ENCODE measurements at places on chromosomes 6 and 20.

DNA sequence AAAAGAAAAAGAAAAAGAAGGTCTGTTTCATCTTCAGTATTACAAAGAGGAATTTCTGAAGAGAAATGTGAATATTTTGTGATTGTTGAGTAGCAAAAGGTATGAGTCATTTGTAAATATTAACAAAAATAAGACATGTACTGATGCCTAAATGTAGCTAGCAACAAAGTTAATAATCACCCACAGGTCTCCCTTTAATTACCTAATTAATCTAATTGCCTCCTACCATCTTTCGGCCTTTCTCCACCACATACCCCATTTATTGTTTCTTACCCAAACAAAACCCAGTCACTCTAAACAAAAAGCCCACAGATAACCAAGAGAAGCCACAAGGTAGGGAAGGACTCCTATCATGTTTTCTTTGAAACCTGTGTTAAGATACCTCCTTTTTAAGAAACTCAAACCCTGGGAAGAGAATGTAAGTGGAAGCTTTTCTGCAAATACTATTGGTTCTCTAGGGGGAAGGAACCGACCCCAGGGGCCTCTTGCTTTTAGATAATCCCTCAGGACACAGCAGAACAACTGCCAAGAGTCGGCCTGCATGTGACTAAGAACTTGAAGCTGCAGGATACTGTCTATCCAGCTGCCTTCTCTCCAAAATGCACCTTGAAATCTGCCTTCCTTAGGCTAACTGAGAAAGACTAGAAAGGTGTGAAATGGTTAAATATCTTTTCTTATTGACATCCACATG lies 16.1 kb upstream of the STK38 start:
- DNase-seq: no peak

- no peak for DNase-seq
Measured at GRCh38 chr6:133608620-133609019, 280.3 kb upstream of the TCF21 start.

DNA sequence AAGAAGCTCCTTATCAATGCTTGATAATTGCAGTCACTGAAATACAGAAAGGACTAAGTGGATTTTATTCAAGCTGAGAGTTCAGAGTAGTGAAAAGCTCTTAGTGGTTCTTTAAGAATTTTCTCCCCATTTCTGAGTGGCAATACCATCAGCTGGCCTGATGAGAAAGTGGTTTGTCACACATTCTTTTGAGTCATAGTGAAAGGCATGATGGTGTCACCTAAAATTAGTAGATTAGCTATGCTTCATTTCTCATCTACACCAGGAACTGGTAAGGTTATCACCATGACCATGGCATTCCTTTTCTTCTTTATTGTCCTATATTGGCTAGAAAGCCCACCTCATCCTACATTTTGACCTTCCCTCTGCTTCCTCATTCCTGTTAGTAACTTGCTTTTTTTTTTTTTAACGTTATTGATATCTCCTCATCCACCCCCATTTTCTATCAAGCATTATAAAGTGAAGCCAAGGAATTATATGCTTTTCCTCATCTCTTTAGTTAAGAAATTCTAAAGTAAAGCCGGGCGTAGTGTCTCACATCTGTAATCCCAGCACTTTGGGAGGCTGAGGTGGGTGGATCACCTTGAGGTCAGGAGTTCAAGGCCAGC lies 67.4 kb upstream of the LOC128125822 start:
- no peak for DNase-seq

GRCh38 chr20:51077686-51078060 lies 54.8 kb upstream of the KCNG1 start:
- no peak for DNase-seq

GRCh38 chr20:21387528-21387927 lies 9.8 kb downstream of the NKX2-4 start:
- no peak for DNase-seq

DNA sequence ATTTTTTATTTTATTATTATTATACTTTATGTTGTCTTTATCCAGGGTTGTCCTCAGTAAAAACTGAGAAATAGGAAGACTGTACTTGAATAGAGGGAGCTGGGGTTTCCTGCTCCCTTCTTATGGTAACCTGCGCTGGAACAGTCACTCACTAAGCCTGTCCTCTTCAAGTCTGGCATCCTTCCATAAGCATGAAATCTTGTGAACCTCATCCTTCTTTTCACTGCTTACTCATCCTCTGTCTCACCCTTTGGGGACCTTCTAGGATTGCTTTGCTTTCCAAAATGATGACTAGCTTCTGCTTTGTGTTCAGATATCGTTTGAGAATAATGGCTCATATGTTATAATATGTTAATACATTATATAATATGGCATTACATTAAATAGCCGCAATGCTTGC lies 90.6 kb downstream of the C6orf118 start:
- no peak for DNase-seq

GRCh38 chr6:106525882-106526275 lies 103.4 kb downstream of the RTN4IP1 start:
- no peak for DNase-seq

DNA sequence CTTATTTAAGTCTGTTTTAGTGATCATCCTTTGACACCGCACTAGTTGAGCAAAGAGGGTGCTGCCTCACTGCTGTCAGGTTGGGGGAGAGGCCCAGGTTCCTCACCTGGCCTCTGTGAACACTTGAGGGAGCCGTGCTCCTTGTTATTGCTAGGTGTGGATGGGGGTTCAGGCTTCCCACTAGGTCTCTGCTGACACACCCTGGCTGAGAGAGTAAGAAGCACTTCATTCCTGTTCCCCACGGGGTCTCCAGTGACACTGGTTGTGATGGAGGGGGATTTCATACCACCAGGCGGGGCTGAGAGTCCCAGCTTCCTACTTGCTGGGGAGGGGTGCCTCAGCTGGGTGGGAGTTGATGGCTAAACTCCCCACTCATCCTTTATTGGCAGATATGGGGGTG lies 11.1 kb upstream of the NOTCH4 start:
- no peak for DNase-seq

DNA sequence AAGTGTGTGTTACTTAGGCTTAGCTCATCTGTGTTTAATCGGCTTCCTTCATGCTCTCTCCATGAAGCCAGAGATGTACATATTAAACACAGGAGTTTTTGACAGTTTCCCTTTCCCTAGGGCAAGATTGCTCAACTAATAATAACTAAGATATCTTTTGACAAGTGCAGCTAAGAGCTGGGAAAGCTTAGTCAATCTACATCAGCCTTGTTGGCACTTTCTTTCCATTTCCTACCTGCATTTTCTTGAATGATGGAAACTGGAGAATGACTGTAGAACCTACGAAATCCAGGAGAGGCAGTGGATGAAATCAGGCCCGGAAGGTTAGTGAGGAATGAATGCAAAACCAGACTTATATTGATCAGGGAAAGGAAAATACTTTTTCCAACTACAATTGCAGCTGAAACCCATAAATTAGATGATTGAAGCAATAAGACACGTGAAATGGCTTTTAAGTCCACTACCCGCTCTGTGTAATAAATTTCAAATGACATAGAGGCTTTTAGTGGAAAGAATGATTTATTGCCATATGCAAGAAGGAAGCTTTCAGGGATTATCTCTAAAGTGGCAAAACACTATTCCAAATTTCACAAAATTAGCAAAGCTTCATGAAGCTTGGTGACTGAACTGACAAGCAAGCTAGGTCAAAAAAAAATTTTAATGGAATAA lies 237.2 kb upstream of the ID4 start:
- no peak for DNase-seq

- no peak for DNase-seq
Measured at GRCh38 chr6:150492507-150492906, 107.2 kb upstream of the PLEKHG1 start.

GRCh38 chr20:54980103-54980960 lies 504.9 kb downstream of the DOK5 start:
- no peak for DNase-seq

- no peak for DNase-seq
Measured at GRCh38 chr6:11586536-11586935, 49.0 kb downstream of the TMEM170B start.

DNA sequence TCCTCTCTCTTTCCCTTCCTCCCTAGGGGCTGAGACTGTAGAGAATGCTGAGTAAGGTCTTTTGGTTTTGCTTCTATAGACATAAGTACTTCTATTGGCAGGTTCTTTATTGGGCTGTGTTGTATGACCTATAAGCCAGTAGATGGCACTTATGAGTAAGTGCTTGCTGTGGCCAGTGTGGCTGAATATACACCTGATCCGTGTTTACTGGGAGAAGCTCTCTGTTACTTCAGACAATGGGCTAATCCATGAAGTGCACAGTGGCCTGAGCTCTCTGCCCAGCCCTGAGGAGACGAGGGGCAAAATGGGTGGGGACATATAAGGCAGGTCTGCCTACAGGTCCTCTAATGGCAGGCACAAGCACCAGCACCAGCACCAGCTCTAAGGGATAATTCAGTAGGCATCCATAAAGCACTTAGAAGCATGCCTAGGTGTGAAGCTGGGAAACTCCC lies 610.3 kb downstream of the RNF144B start:
- no peak for DNase-seq

GRCh38 chr6:41713159-41713649 lies 22.2 kb downstream of the TFEB start:
- DNase-seq: no peak

DNA sequence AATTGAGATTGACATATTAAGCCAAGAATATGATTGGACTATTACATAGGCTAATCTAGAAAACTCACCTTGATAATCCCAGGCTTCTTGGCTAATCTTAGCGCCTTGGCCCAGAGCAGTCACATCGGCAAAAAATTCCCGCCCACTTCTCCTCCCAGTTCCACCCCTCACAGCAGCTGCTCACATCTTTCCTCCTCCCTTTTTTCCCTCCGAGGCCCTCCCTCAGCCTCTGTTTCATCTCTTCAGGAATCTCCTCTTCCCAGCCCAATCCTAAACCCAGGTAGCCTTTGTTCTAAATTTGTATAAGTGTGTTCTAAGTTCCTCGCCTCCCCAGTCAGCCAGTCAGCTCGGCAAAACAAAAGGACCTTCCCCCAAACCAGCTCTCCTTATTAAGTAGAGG lies 184.3 kb downstream of the PRKN start:
- no peak for DNase-seq

DNA sequence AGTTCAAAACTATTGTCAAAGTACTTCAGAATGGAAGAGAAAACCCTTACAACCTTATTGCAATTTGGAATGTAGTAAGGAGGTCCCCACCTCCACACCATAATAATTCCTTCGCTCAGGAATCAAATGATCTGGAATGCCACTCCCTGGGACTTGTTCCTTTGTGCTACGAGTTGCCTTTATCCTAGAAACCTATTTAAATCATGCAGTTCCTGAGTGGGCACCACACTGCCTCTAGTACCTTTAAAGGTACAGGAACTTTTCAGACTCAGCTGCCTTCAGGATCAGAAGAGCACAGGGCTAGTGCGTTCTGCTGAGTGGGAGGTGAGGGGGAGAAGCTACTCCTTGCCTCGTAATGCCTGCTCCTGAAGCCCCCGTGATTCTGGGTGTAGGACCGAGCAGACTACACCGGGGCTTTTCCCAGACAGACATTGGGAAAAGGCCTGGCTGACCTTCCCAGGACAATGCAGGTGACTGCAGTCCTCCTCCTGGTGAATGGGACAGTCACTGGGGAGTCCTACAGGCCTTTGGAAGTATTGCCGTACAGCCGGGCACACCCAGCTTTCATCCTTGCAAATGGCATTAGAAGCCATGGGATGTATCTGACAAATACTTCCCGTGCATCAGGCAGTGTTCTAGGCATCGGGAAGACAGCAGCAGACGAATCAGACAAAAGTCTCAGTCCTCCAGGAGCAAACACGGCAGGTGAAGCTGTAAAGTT lies 11.8 kb upstream of the TUBB2B start:
- no peak for DNase-seq

GRCh38 chr20:37846573-37846972 lies 56.4 kb upstream of the VSTM2L start:
- no peak for DNase-seq

Data from GOT3 (cell line).